Cerebellar nuclear complex (tissue), 1 donor: ENCODE measurements at places on chromosomes 16 and 17.

- no peak for DNase-seq
Observed at GRCh38 chr16:50645563-50646220, 35.4 kb downstream of the SNX20 start.

- DNase-seq, result no peak
Observed at GRCh38 chr17:72119077-72119872, 1.5 kb upstream of the SOX9 start.

GRCh38 chr16:57372372-57373116 is at the start of gene CX3CL1:
CX3CL1 (plus strand) TSS chr16:57372490; CDS start chr16:57372569, 79 bp downstream.
- DNase-seq, result no peak

DNA sequence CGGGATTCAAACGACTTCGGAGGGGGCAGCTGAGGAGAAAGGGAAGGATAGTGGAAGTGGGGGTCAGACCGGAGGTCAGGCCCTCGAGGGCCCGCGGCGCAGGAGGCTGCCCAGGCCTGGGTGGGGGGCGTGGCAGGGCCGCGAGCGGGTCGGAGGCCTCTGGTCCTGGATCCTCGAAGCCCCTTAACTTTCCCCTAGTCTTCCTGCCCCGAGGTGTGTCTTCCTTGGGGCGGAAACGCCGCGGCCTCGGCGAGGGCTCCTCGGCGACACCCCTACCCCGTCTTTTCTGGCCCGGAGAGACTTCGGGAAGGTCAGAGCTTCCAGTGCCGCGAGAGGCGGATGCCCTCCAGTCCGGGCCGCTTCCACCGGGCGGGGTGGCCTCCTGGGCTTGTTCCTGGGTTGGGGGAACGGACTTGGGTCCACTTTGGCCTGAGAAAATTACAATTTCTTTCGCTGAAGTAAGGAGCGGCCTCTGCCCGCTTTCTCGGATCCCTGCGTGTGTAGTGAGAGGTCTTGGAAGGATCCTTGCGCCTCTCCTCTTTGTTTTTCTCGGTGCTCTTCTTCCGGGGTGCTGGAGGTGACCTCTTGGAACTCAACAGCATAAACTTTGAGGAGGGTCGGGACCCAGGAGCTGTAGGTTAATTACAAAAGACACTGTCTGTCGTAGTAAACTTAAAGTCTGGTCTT is 491 bp downstream of the IST1 start:
- DNase-seq, result no peak

DNA sequence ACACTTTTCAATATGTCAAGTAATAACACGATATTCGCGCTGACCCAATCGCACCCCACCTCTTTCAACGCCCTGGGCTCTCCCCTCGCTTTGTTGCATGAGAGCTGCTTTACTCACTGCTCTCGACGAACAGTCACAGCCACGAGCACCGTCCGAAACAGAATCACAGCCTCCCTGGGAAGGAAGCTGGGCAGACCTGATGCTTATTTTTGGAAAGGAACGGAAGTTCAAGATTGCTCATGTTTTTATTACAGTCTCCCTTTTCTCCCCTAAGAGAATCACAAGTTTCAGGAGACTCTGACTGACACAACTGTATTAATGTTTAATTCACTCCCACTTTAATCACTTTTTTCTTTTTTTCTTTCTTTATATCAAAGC is 67.8 kb downstream of the ANKRD11 start:
- DNase-seq, result no peak

- no peak for DNase-seq
Observed at GRCh38 chr17:74704544-74704943, 8.2 kb downstream of the CD300LF start.

DNA sequence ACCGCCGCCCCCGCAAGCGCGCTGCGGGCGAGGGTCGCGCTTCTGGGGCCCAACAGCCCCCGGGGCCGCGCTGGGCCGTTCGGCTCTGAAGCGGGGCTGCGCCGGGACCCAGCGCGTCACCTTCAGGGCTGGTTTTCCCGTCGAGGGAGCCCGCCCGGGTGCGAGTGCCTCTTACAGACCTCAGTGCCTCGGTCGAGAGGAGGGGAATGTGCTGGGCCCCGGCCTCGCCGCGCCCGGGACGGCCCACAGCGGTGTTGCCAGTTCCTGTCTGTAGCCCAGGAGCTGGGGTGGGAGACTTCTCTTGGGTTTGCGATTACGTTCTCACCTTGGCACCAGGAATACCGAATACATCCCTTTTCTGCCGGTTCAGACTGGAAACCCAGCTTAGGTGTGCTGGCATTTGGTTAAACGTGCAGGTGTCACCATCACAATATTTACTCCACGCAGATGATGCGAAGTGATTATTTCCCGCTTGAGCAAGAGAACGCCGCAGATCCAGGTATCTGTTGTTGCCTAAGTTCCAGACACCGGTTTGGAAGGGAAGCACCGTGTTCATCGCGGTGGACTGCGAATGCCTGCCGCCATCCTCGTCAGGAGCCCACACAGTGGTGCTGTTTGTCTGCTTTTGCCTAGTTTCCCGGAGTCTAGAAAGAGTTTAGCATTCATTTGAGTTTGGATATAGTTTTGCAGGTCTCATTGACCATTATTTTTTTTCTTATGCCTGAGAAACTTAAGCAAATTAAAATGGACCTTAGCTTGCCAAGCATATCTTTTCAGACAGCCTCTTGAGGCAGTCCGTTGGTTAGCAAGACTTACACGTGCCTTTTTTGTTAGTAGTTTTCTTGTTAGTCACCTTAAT is 914 bp downstream of the MAP1LC3B start:
- no peak for DNase-seq

GRCh38 chr16:25176136-25176535 is 40.6 kb upstream of the AQP8 start:
- no peak for DNase-seq
